ENCODE measurements at places on chromosomes 1 and 21. TPM values are rescaled to one million over a fixed set of nuclear protein-coding genes. Genes with fewer than 3 reads are reported as not detected.

CITED4 gene
- 5.0 TPM for total RNA-seq

NTNG1 gene
- total RNA-seq, result 2.4 TPM

YTHDF2 gene
- total RNA-seq, result 63.4 TPM

RPE65 gene
- not detected for total RNA-seq

PAQR7 gene
- 20.7 TPM for total RNA-seq

ELF3 gene
- total RNA-seq, result 66.1 TPM

DNALI1 gene
- total RNA-seq, result 0.26 TPM

CPLANE2 gene
- 14.5 TPM for total RNA-seq

SYNC gene
- 7.6 TPM for total RNA-seq

HMGCS2 gene
- total RNA-seq, result 0.26 TPM

ZNF678 gene
- total RNA-seq, result 5.3 TPM

DENND2D gene
- total RNA-seq, result 23.7 TPM

NBPF6 gene
- not detected for total RNA-seq

BMP8A gene
- not detected for total RNA-seq

MAP3K6 gene
- total RNA-seq, result 12.1 TPM

RAVER2 gene
- total RNA-seq, result 5.3 TPM

PLPPR5 gene
- not detected for total RNA-seq

SPSB1 gene
- 28.9 TPM for total RNA-seq

GUCA2B gene
- not detected for total RNA-seq

CR2 gene
- not detected for total RNA-seq

ARTN gene
- total RNA-seq, result 20.1 TPM

ZNF362 gene
- 1.1 TPM for total RNA-seq

UTS2 gene
- total RNA-seq, result 0.26 TPM

HSPB7 gene
- under 0.01 TPM for total RNA-seq

RGS13 gene
- total RNA-seq, result not detected

PTPN7 gene
- total RNA-seq, result not detected

LAPTM5 gene
- total RNA-seq, result under 0.01 TPM

KRTAP10-12 gene
- total RNA-seq, result not detected

MYOG gene
- not detected for total RNA-seq

KLF17 gene
- not detected for total RNA-seq

CATSPERE gene
- 0.13 TPM for total RNA-seq

CLDN19 gene
- total RNA-seq, result not detected

CD5L gene
- not detected for total RNA-seq

PBXIP1 gene
- 28.3 TPM for total RNA-seq

SLAMF7 gene
- 0.79 TPM for total RNA-seq

KCNJ15 gene
- 2.1 TPM for total RNA-seq

TDRD5 gene
- not detected for total RNA-seq

LRRN2 gene
- total RNA-seq, result not detected

MROH7 gene
- under 0.01 TPM for total RNA-seq

CRNN gene
- 6.6 TPM for total RNA-seq

ZNHIT6 gene
- total RNA-seq, result 6.1 TPM

TDRD10 gene
- total RNA-seq, result not detected

ARHGAP29 gene
- total RNA-seq, result 7.9 TPM

DNM3 gene
- total RNA-seq, result 0.64 TPM

OR14C36 gene
- total RNA-seq, result not detected

DIRAS3 gene
- 0.13 TPM for total RNA-seq

SV2A gene
- total RNA-seq, result 1.1 TPM

TRIM46 gene
- 0.26 TPM for total RNA-seq

FCRL1 gene
- total RNA-seq, result not detected

Data from bronchial epithelial cell (primary cell).